Bronchial epithelial cell (primary cell): ENCODE measurements at places on chromosomes 11 and 22.

GRCh38 chr11:83072350-83073242, 899 bp upstream of the RAB30 start:
- DNase-seq = no peak

DNA sequence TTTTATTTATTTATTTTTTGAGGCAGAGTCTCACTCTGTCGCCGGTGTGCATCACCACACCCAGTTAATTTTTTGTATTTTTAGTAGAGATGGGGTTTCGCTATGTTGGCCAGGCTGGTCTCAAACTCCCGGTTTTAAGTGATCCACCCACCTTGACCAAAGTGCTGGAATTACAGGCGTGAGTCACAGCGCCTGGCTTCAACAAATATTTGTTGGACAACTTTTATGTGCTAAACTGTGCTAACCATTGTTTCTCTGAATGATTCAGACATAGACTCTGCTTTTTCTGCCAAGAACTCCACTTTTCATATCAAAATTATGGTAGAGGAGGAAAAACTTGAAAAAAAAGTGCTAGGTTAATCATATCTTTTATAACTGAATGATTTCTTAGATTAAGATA, 36.3 kb downstream of the MMP7 start:
- DNase-seq = peak; percentile 85

DNA sequence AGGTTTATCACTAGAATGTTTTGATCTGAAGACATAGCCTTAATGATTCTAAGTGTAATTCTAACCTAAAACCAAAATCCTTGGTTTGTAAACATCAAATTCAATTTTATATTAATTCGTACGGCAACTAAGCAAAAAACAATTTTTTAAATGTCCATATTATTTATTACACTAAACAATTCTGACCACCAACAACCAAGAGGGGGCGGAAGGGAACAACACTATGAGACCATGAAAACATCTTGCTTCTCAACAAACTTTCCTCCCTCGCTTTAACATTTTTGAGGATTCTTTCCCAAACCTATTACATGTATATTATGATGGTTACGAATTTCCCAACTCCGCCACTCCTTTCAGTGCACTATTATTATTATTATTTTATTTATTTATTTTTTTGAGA, 6.5 kb upstream of the UCP2 start:
- DNase-seq = no peak

DNA sequence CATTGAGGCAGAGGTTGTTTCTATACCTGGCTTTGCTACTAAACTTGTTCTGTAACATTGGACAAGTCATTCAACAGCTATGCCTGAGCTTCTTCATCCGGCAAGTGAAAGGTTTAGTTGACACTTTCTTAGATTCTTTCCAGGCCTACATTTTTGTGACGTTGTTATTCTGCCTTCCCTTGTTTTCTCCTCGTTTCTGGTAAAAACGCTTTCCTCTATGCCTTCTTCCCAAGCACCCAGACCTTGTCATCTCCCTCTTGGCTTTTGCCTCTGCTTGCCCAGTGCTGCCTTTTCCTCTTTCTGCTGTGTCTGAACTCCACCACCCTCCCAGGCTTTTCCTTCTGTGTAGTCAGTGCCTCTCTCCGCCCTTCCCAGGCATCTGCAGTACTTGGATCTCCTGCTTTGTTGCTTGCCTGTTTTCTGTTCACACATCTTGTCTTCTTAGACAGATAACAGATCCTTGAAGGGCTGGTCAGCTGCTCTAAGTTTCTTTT, 1.4 kb upstream of the AMOTL1 start:
- peak; percentile 87 for DNase-seq

- DNase-seq = no peak
Observed at GRCh38 chr11:65355013-65355775, 643 bp downstream of the TIGD3 start.

GRCh38 chr11:45187375-45187774, 40.9 kb downstream of the PRDM11 start:
- no peak for DNase-seq

- DNase-seq = no peak
Observed at GRCh38 chr11:99063331-99063730, 42.6 kb downstream of the CNTN5 start.

- no peak for DNase-seq
Observed at GRCh38 chr11:108685419-108686130, 20.7 kb downstream of the DDX10 start.

GRCh38 chr11:75903276-75903675, 88.3 kb downstream of the UVRAG start:
- DNase-seq = no peak

DNA sequence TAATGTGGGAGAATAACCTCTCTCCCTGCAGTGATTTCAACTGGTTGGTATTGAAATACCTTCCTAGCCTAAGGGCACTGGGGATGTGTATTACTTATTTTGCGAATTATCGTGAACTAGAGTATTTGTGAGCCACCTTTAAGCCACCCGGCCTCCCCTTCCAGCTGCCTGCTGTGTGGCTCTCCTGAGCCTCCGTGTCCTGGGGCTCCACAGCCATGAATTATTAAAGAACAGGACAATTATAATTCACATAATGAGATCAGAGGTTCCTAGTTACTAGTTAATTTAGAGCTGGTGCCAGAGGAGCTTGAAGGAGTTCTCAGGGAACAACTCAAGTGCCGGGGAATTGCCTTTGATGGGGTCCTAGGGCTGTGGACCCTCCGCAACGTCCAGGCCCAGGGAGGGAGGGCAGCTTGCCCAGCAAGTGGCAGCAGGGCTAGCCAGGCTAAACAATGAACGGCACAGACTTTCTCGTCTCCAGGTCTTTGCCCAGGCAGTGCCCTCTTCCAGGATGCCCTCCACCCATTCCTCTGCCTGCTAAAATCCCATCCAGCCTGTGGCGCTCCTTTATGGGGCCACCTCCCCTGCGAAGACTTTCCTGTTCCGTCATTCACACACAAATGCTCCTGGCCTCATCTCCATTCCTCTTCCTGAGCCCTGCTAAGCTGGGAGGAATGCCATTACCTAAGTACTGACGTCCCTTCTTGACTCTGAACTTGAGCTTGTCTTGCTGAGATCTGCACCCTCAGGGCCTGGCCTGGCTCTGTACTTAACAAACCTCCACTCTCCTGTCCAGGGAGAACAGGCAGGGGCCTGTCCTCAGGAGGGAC, 91.5 kb downstream of the RTL6 start:
- DNase-seq = peak; percentile 39

GRCh38 chr11:45285250-45285828, 802 bp downstream of the SYT13 start:
- DNase-seq = no peak

DNA sequence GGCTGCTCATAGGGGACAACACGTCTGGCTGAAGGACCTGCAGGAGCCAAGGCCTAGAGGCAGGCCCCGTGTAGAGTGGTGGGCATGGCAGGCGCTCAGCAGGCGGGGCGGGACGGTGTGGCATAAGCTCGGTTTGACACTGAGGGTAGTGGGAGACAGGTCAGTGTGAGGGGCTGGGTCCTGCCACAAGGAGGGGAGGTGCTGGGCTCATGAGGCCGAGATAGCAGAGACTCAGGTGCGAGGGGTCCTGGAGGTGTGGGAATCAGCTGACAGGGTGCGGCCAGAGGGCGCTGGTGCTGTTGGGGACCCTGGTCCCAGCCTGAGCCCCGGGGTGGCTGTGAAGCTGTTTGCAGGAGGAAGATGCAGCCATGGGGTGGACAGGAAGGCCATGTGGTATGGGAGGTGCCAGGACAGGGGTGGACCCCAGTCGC, 6.7 kb downstream of the SLC22A12 start:
- DNase-seq = no peak

- DNase-seq = no peak
Observed at GRCh38 chr11:115817844-115818468, 313.7 kb upstream of the CADM1 start.

DNA sequence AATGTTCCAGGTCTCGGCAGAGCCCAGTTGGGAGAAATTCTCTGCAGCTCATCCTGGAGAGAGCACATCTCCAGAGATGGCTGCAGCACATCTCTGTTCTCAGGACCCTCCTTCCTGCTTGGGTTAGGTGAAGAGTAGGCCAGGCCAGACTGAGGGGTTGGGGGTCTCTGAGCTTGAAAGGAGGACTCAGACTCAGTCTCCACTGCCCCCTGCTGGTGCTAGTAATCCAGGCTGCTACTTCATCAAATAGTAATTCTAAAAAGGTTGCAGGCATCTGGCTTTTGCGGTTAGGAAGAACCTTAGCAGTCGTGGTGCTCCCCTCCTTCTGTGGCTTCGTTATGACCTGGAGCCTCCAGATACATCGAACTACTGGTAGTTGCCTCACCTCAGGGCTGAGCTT, 9.7 kb downstream of the TUB start:
- DNase-seq = no peak

DNA sequence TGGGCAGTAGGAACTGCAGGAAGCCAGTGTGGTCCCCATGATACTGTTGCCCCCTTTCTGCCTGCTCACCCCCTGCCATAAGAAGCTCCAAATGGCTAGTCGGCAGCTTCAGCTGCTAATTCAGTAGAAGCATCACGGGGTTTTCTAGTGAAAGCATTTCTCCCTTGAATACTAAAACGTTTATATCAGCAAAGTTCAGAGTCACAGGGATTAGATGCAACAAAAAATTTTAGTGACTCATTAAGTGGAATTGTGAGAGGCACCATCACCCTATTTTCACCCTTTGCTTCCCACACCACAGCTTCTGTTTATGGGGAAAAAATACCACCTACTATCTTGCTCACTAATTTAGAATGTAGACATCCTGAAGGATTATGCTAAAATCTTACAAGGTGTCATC, 25.2 kb downstream of the RAB39A start:
- DNase-seq = no peak

DNA sequence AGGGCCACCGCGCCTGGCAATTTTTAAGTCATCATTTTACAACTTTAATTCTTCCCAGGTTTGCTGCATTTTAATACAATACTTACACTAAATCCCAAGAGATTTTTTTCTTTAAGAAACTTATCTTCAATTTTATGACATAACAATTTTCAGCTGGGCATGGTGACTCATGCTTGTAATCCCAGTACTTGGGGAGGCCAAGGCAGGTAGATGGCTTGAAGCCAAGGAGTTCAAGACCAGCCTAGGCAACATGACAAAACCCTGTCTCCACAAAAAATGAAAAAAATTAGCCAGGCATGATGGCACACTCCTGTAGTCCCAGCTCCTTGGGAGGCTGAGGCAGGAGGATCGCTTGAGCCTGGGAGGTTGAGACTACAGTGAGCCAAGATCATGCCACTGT, 38.8 kb downstream of the CLDN25 start:
- DNase-seq = peak; percentile 51

DNA sequence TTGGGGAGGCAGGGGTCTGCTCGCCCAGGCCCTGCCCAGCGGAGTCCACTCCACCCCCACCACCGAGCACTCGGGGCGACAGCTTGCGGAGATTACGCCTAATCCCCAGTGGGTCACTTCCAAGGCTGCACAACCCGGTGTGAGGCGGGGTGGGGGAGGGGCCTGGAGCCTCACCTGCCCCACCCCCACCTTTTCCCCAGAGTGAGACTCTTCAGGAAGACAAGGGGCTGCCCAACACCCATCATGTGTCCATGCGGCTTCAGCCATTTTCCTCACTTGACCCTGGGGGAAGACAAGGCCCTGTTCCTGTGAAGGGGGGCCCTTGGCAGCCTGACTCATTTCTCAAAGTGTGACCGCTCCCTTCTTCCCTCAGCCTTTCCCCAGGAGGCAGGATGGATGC, 12.5 kb downstream of the SYNGR1 start:
- DNase-seq = no peak

- DNase-seq = no peak
Observed at GRCh38 chr11:133403900-133404299, 128.4 kb downstream of the OPCML start.

DNA sequence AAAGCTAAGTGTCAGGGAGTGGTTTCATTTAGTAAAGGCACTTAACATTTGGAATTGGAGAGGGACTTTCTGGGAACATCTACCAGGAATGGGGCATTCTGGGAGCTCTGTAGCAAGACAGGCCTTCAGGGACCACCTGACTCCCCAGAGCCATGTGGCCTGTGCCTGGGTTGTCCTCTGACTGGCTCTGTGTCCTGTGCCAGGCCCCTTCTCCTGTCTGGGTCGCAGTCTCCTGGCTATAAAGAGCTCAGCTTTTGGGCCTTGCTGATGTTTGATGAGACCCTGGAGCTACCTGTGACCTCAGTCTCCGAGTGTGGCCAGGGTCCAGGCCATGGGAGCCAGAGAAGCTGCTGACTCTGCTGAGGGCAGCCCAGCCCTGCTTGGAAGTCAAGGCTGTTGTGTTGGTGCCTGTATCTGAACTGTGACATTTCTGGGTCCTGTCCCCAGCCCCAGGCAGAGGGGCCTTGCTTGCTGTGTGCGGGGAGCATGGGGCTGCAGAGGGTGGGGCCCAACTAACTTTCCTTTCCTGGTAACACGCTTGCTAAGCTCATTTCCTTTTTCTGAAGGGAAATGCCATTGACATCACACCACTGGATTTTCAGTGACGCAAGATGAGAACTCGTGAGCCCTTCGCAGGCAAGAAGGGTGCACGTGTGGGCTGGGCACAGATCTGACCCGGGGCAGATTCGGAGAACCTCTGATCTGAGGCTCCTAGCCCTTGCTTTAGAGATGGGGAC, 41.3 kb downstream of the LRRC32 start:
- peak; percentile 43 for DNase-seq

DNA sequence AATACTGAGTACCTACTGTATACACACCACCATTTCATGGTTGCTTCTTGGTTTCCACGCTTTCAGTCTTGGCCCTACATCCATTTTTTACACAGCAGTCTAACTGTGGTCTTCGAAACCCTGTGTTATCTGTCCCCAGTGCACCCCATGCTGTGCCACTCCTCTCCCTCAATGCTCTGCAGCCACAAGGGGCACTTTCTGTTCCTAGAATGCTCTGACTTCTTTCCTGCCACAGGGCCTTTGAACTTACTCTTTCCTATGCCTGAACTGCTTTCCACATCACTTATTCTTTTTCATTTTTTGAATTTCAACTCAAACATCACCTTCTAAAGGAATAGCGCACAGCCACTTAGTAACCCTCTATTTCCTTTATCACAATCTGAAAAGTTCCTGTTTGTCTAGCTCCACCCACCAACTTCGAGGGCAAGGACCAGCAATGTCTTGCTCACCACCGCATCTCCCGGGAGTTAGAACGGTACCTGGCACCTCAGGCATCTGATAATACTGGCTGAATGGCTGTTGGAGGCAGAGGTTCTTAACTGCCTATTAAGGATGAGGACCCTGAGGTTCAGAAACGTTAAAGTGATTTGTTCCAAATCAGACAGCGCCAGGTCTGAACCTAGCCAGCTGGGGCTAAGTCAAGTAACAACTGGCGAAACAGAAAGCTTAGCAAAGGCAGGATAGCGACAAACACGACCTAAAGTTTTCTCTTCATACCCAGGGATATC, 568 bp downstream of the ALG8 start:
- peak; percentile 63 for DNase-seq

- no peak for DNase-seq
Observed at GRCh38 chr22:47201996-47202818, 439.8 kb downstream of the TBC1D22A start.
